Panc1 (cell line): ENCODE measurements at places on chromosomes 16 and 17. TPM values are rescaled to one million over a fixed set of nuclear protein-coding genes. Genes with fewer than 3 reads are reported as not detected.
A peak's percentile ranks its signal among the peaks of the same experiment; 100 is the strongest.

GRCh38 chr16:82322177-82322576 is 152.2 kb upstream of the MPHOSPH6 start:
- H3K4me1 ChIP-seq, result no peaks in the 10 kb centered on the region
- no peaks in the 10 kb centered on the region; the same call in 1 of the 2 replicates for H3K27me3 ChIP-seq
- no peak overlapping the region for H3K27ac ChIP-seq

The HSPB9 gene
- not detected for total RNA-seq

DNA sequence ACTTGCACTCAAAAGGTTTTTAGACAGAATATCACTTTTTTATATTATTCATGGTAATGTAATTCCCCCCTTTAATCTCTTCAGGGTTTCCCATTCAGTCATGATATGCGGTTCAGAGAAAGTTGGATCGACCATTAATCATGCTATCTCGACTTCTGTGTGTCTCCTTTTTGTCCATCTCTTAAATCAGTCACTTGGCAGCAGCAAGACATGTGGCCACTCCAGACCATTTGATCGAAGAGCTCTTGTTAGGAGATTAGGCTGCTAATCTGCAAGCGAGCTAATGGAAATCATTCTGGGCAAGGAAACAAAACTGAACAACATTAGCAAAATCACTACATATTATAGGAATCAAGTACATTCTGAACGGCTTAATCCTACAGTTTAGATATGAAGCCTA is 449.9 kb downstream of the WWOX start:
- H3K27me3 ChIP-seq, result no peaks in the 10 kb centered on the region
- no peaks in the 10 kb centered on the region for H3K36me3 ChIP-seq
- no peaks in the 10 kb centered on the region for H3K4me1 ChIP-seq
- no peak overlapping the region for H3K4me3 ChIP-seq

- H3K36me3 ChIP-seq, result no peaks in the 10 kb centered on the region
- H3K27ac ChIP-seq, result no peak overlapping the region
- no peaks in the 10 kb centered on the region for H3K4me1 ChIP-seq
- DNase-seq, result no peak
- no peaks in the 10 kb centered on the region for H3K27me3 ChIP-seq
These were observed 70.5 kb downstream of the GAS7 start for GRCh38 chr17:10127819-10128425.

- peaks cover 7% of the 10 kb centered on the region for H3K36me3 ChIP-seq
- H3K4me1 ChIP-seq, result peaks cover under 1% of the 10 kb centered on the region
- no peak overlapping the region for H3K27ac ChIP-seq
- no peak overlapping the region for H3K4me3 ChIP-seq
- no peaks in the 10 kb centered on the region for H3K27me3 ChIP-seq
- no peak for DNase-seq
These were observed 26.4 kb downstream of the NMT1 start for GRCh38 chr17:45087504-45087975.

GRCh38 chr17:70655176-70655958 is 486.0 kb downstream of the KCNJ2 start:
- H3K36me3 ChIP-seq, result no peaks in the 10 kb centered on the region
- no peak for DNase-seq
- H3K4me1 ChIP-seq, result no peaks in the 10 kb centered on the region
- H3K27ac ChIP-seq, result no peak overlapping the region

- no peaks in the 10 kb centered on the region; the same call in 1 of the 2 replicates for H3K36me3 ChIP-seq
- H3K4me3 ChIP-seq, result no peak overlapping the region
- no peak overlapping the region for H3K27ac ChIP-seq
- no peaks in the 10 kb centered on the region for H3K4me1 ChIP-seq
- no peak for DNase-seq
These were observed 4.2 kb downstream of the PSKH1 start for GRCh38 chr16:67897231-67897630.

The PERCC1 gene
- not detected for total RNA-seq

DNA sequence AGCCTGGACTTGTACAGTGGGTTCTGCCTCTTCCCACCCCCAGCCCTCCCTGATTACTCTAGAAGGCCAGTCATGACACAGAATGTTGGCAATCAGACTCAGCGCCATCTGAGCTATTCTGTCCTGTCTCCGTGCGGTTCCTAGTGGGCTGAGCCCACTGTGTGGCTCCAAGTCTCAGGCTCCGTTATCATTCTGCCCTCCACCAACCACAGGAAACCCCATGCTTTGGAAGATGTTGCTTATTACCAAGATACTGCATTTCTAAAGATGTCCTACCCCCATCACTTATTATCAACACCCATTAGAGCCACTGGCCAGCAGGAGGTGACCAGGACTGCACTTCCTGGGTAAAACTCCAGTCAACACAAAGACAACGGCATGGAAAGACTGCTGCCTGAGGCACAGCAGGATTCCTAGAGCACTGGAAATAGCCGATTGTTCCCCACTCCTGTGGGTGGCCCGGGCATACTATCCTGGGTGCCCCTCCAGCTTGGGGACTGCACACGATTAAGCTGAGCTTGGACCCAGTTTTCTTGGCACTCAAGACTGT is 133.6 kb downstream of the AATF start:
- no peaks in the 10 kb centered on the region for H3K4me1 ChIP-seq
- H3K36me3 ChIP-seq, result no peaks in the 10 kb centered on the region
- H3K4me3 ChIP-seq, result no peak overlapping the region
- H3K27me3 ChIP-seq, result no peaks in the 10 kb centered on the region
- no peak overlapping the region for H3K27ac ChIP-seq
- DNase-seq, result no peak

DNA sequence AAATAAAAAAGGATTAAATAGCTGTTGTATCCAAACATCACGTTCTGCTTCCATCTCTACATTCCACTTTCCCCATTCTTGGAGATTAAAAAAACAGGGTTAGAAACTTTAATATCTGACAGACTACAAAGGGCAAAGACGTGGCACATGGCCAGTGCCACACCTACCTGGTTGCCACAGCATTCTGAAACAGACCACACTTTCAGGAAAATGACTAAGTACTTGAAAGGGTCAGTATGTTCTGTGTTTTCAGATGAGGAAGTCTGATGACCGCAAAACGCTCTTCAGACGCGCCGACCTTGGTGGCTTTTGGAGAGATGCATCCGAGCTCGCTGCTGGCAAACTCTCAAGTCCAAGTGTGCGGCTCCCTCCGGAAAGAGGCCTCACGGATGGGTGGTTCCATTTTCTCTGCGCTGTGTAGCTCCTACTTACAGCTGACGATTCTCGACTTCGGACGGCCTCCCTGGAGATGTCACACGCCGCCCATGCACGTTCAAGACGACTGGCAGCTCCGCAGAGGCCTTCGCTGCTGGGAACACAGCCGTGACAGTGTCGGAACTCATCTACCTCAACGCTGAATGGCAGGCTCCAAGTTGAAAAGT is 15.5 kb downstream of the MAP1LC3B start:
- H3K27me3 ChIP-seq, result no peaks in the 10 kb centered on the region
- no peak overlapping the region for H3K27ac ChIP-seq
- H3K36me3 ChIP-seq, result peaks cover 18% of the 10 kb centered on the region
- no peak for DNase-seq
- H3K4me3 ChIP-seq, result no peak overlapping the region

- H3K4me3 ChIP-seq, result no peak overlapping the region
- H3K4me1 ChIP-seq, result no peaks in the 10 kb centered on the region
- H3K27ac ChIP-seq, result no peak overlapping the region
- H3K27me3 ChIP-seq, result no peaks in the 10 kb centered on the region
These were observed 319.5 kb upstream of the CA10 start for GRCh38 chr17:52477824-52478699.

GRCh38 chr17:73091410-73091769 is 1.1 kb downstream of the SLC39A11 start:
- no peak for DNase-seq
- H3K4me1 ChIP-seq, result peaks cover 21% of the 10 kb centered on the region
- peak overlapping the region; percentile 80 for H3K4me3 ChIP-seq
- peak overlapping the region; percentile 84 for H3K27ac ChIP-seq

The TBC1D3B gene
- 7.4 TPM for total RNA-seq

DNA sequence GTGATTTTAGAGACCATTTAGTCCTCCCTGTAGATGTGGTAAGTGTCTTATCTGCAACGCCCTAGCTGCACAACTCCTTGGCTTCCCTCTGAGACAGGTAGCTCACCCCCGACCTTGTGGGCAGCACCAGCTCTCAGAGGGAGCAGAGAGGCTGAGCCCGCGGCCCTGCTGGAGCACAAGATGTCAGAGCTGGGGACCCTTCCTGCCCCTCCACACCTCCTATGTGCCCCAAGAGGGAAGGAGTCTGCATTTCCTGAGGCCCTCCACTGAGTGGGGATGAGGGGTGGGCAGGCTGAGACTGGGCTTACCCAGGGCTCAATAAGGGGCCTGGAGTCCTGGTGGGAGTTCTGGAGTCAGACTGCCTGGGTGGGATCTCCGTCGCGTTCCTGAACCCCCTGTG is 12.2 kb upstream of the ADGRG1 start:
- no peaks in the 10 kb centered on the region for H3K27me3 ChIP-seq
- no peaks in the 10 kb centered on the region for H3K36me3 ChIP-seq
- H3K4me3 ChIP-seq, result no peak overlapping the region
- no peak for DNase-seq

The ARHGDIA gene
- total RNA-seq, result 420 TPM

The PLLP gene
- total RNA-seq, result 0.72 TPM

The PGS1 gene
- total RNA-seq, result 47.5 TPM

DNA sequence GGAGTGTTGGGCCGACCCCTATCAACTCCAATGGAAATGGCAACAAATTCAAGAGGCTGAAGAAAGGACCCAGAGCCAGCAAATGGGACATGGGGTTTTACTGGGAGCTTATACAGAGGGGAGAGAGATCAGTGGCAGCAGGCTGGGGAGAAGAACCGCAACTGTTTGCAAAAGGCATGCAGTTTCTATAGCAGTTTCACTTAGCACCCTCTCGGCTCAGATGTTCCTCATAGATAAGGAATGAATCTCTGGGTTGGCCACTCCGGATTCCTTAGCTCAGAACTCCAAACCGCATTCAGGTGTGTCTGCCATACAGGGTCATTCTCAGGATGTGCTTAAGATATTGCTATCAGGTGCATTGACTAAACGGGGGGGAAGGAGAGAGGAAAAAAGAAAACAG is 71.1 kb upstream of the RPL38 start:
- no peak overlapping the region for H3K4me3 ChIP-seq
- H3K27me3 ChIP-seq, result peaks cover 30% of the 10 kb centered on the region
- DNase-seq, result no peak
- H3K4me1 ChIP-seq, result no peaks in the 10 kb centered on the region
- H3K36me3 ChIP-seq, result no peaks in the 10 kb centered on the region

DNA sequence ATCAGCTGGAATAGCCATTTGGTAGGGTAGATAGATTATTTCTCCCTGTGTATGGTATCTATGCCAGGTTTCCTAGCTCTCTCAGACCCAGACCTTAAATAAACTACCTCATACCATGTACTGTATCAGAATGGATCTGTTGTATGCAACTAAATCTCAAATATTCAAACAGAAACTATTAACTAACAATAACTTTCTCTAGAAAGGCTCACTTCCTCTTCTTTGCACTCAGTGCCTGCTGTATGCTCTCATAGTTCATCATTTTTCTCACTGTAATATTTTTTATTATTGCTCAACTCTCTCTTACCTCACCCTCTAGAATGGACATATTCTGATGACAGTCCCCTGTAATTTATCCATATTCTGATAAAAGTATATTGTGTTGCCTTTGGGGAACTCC is 182.4 kb downstream of the TOX3 start:
- no peak for DNase-seq
- no peaks in the 10 kb centered on the region for H3K27me3 ChIP-seq
- H3K36me3 ChIP-seq, result no peaks in the 10 kb centered on the region
- H3K27ac ChIP-seq, result no peak overlapping the region
- H3K4me3 ChIP-seq, result no peak overlapping the region

The SPN gene
- 1.3 TPM for total RNA-seq

DNA sequence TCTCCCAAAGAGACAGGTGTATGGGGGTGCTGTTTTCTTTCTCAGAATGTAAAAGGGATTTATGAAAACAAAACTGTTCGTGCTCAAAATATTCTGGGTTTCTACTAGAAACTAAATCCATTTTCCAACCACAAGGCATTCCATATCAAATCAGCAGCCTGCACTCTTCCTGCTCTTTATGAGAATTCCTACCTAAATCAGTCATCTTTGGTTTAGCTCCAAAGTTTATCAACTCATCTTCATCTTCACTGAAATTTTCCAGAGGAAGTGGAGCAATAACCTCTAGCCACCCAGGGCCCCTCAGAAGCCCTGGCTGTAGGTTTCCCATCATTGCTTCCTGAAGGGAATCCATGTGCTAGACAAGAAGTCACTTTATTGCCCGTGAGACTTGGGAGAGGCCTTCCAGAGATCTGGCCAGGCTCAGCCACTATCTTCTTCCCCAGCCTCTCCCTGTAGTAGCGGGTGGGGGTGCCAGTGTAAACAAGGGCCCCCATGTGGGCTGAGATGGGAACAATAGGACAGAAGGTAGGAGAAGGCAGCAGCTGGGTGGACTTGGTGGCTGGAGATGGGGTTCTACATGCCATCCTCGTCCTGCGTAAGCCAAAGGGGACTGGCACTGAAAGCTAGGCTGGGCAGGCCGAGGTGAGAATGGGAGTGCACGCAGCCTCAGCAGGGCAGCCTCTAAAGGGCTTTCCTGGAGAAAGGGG is 22.0 kb upstream of the ALDH3A1 start:
- H3K4me1 ChIP-seq, result peaks cover 10% of the 10 kb centered on the region; the same call in 1 of the 2 replicates
- no peak overlapping the region for H3K4me3 ChIP-seq
- peak overlapping the region; percentile 17; the same call in 1 of the 2 replicates for H3K27ac ChIP-seq
- H3K36me3 ChIP-seq, result no peaks in the 10 kb centered on the region; the same call in 1 of the 2 replicates
- no peak for DNase-seq

The DBF4B gene
- 24.0 TPM for total RNA-seq

DNA sequence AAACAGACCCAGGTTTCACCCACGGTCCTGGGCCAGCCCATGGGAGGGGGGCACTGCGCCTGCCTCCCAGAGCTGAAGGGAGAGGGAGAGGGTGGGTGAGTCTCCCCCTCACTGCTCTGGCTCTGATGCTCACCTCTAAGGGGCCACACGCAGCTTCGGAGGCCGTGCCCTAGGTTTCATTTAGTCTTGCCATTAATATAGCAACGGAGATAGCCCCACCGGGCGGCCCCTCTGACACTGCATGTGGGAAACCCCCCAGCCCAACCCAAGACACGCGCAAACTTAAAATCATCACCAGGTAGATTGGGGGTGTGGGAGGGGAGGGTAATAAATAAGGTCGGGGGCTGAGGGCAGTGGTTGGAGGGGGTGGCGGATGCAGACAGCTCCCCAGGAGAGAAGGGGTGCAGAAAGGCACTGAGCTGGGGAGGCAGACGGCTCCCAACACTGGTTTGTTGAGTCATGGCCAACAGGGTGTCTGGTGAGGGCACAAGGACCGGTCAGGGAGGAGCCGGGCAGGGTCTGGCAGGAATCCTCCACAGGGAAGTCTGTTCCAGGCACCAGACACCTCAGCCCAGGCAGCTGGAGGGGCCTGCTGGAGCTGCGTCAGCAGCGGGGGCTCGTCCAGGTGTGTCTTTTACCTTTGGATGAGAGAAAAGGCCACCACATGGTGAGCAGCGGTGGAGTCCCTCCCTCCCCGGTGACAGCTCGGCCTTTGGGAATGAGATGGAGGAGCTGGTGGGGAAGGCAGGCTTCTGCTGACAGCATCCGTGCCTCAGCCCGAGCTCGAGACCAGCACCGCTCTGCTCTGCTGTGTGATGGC is 32.0 kb upstream of the DOC2B start:
- no peak for DNase-seq
- H3K4me3 ChIP-seq, result no peak overlapping the region
- H3K27ac ChIP-seq, result no peak overlapping the region
- no peaks in the 10 kb centered on the region for H3K4me1 ChIP-seq
- no peaks in the 10 kb centered on the region for H3K36me3 ChIP-seq
